ENCODE measurements at places on chromosomes 4 and X.

GRCh38 chr4:184896868-184897715 is 71.3 kb upstream of the ACSL1 start:
- DNase-seq = no peak

DNA sequence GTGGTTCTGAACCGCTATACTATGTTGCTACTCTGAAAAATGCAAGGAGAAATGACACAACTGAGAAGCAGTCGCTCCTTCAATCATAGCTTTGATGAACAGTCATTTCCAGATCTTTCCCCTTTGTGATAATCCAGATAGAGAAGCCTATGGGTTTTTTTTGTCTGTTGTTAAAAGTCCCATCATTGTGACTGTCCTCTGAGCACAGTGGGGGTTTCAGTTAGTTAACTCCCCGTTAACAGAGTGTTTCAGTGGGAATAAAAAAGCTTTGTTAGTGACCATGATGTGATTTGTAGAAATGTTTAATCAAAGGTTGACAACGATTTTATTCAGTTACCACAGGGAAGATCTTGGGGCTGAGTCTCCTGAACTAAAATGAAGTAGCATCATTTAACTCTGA is 176.2 kb upstream of the MAOA start:
- DNase-seq = no peak

- DNase-seq = no peak
Measured at GRCh38 chrX:43862434-43862833, 19.8 kb downstream of the MAOB start.

DNA sequence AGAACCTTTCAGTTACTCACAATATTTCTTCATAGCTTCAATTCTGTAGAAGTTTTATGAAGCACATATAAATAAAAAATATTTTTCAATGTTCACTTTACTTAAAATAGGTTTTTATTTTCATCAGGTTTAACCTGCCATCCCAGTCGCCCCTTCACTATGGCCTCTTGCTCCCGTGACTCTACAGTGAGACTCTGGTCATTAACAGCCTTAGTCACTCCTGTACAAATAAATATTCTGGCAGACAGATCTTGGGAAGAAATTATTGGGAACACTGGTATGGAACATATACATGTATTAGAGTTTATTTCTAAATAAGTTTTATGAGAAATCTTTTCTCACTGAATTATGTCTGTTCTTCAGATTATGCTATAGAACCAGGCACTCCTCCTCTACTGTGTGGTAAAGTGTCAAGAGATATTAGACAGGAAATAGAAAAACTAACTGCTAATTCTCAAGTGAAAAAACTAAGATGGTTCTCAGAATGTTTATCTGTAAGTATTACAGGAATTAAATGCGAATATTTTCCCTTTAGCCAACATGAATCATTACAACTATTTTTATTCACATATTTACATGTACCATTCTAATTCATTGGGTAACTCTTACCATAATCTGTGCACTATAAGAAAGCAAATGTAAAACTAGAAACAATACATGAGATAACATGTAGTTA is 45.6 kb downstream of the SPATA4 start:
- no peak for DNase-seq

DNA sequence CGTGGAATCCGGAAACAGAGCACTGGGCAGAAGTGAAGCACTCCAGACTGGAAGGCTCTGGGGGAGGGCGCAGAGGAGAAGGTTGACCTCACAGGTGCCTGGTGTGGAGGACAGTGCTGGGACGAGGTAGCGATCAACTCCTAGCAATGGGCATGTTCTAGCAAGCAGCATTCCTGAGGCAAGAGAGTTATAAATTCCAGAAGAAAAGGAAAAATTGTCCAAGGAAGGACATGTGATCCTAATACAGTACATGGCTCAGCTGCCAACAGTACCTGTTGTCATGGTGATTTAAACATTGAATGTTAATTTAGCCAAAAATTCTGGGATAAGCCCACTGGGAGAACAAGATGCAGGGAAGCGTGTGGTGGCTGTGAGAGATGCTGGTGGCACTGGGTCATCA is 8.2 kb downstream of the ARHGAP4 start:
- no peak for DNase-seq

DNA sequence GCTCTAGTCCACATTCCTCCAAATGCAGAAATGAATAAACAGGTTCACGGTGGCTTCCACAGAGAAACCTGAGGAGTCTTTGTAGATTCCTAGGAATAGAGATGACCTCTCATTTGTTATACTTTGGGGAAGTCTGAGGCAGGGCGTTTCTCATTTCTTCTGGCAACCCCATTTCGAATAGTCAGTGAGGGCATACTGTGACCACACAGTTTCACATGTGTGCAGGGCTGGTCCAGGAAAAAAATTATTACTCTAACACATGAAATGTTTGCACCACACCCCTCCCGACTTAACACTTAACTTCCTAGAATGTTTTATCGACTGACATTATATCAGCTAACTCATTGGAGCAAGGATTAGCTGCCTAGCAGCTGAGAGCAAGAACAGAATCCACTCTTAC is 12.0 kb downstream of the FRMD7 start:
- no peak for DNase-seq

- no peak for DNase-seq
Measured at GRCh38 chr4:7941111-7941964, 1.7 kb upstream of the AFAP1 start.

DNA sequence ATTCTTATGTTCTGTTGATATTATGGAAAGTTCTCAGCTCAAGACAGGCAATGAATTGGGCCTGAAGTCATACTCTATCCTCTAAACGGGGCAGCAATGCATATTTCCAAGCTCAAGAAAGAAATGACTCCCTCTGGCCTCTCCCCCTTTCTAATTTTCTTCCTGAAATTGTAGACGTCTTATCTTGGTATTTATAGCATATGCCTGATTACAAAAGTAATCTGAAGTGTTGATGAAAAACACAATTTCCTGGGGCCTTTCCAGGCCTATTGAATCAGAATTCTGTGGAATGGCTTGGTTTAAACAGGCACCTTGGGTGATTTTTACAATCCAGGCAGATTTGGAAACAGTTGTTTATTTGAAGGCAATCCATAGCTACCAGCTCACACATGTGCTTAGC is 21.4 kb upstream of the PGRMC2 start:
- no peak for DNase-seq

DNA sequence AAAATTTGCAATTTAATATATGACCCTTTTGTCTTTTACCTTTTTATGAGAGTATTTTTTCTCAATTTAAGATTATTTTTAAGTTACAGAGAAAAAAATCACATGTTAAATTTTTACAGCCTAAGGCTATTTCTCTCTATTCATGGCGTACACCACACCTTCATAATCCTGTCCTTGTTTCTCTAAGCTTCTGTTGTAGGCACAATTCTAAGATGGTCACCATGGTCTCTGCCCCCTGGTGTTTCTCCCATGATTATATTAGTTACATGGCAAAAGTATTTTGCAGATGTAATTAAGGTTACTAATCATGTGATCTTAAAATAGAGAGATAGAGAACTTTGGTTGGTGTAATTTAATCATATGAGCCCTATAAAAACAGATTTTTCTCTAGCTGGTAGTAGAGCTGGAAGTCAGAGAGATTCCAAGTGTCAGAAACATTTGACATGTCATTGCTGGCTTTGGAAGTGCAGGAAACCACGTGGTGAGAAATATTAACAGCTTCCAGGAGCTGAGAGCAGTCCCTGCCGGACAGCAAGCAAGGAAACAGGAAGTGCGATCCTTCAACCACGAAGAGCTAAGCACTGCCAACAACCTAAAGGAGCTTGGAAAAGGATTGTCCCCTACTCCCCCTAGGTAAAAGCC is 89.8 kb downstream of the EIF4E start:
- DNase-seq = no peak

- no peak for DNase-seq
Measured at GRCh38 chr4:67911141-67911540, 27.3 kb upstream of the TMPRSS11D start.

DNA sequence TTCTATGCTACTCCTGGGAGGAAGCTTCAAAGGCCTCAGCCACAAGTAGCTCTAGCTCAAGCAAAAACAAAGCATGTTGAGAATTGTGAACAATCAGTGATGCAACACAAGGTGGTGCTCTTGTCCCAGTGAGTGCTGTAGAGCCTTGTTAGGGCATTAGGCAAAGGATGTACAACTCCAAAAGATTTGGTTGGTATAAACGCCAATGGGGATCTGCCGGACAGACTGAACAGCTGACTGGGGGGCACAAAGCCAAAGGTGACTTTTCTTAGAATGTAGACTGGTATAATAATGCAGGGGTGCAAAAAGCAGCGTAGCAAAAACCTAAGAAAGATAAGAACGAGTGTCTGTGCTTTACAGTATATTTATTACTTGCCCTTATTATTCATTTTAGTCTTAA is 62.6 kb upstream of the ALB start:
- no peak for DNase-seq

GRCh38 chr4:148934926-148935578 is 492.8 kb upstream of the NR3C2 start:
- DNase-seq = no peak

DNA sequence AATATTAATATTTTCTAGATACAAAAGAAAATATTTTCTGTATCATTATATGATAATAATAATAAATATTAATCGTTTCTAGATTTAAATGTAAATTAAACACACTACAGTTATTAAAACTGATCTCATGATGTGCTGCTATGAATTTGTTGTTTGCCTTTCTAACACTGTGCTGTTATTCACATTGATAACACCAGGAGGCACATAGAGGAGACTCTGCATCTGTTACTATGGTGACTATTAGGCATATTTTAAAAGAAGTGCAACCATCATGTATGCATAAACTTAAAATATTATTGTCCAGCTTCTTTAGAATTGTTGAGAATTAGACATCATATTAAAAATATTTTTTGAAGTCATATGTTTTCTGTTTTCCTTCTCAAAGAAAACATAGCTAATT is 11.8 kb upstream of the PDGFC start:
- DNase-seq = no peak

GRCh38 chrX:45807572-45808425 is 607.1 kb upstream of the DIPK2B start:
- DNase-seq = no peak

DNA sequence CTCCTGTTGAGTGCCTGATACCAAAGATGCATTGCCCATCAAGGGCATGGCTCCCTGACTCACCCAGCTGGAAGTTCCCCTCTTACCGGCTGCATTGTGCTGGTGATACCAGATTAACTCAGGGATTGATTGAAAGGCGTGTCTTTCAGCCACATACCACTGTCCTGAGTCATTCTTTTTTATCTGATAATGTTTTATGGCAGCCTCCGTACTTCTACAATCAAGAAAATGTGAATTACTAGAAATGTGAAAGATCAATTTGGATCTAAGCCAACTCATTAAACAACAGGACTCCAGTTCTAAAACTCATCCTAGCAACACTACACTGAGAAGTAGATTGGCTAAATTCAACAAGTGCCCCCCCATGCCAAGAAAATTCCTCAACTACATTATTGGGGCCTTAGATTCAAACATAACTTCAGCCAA is 40.0 kb downstream of the TXK start:
- no peak for DNase-seq

GRCh38 chrX:94492541-94492940 is 818.5 kb downstream of the FAM133A start:
- no peak for DNase-seq

GRCh38 chrX:15014281-15014680 is 141.1 kb downstream of the MOSPD2 start:
- DNase-seq = no peak

DNA sequence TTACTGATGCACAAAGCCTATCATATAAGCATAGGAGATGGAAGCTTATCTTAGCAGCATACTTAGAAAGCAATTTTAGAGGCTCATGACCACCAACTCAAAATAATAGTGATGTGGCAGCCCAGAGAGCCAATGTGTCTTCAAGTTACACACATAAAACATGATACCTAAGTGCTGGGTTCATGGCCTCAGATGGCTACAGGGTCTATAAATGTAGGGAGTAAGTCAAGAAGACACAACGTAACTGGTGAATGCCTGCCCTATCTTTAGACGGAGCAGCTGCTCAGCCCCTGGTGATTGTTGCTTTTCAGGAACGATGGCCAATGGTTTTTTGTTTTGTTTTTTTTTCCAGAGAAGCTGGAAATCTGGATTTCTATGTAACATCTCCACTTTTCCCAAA is 42.8 kb downstream of the RNF150 start:
- no peak for DNase-seq

DNA sequence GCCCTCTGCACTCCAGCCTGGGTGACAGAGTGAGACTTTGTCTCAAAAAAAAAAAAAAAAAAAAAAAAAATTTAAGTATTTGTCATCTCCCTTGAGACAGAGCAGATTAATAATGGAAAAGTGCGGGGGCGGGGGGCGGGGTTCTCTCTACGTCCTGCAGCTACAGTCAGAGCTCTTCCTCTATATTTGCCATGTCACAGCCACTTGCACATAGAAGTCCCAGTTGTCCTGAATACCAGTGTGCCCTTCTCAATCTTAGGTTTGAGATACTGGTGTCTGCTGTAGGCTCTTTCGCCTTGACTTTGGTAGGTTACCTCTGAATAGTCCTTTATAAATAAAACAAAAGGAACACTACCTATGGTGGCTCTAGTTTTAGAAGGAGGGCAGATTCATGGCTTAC is 237.8 kb upstream of the PGRMC2 start:
- DNase-seq = no peak

DNA sequence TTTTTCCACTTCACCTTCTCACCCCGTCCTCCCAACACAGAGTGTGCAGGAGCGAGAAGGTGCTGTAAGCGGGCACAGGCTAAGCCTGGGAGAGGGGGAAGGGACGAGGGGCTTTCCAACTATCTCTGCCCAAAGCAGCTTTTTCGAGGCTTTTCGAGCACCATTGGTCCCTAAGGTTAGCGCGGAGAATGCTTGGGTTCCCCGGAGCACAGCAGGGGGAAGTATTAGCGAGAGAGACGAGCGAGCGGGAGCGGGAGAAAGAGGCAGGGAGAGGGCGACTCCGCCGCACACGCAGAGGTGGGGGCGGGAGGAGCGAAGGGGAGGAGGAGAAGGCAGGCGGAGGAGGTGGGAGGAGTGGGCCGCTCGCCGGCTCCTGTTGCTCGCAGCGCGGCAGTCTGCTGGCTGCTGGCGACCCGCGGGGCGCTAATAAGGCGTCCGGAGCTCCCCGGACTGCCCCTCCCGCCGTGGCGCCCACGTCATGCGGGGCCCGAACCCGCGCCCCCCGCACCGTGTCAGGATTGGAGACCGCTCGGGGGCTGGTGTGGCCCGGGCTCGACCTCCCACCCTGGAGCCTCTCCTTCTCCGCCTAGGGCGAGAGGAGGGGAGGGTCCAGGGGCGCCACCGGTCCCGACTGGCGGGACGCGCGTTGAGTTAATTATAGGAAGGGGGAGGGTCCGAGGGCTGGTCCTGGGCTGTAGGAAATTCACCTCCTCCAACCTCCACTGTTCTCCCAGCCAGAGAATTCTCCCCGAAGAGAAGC is at the start of gene ADAMTS3:
ADAMTS3 (minus strand) TSS at position 263 of the 760 bp plus-strand sequence. CDS start 459 bp downstream, outside the sequence.
- DNase-seq = no peak

- no peak for DNase-seq
Measured at GRCh38 chr4:2781911-2782310, 11.0 kb upstream of the SH3BP2 start.

All from cerebellar nuclear complex (tissue), 1 donor.